Calu3 (cell line): ENCODE measurements at places on chromosomes 11 and 22. TPM values are rescaled to one million over a fixed set of nuclear protein-coding genes. Genes with fewer than 3 reads are reported as not detected.

Gene FDXACB1
- 1.7 and 1.8 TPM in 2 replicates for total RNA-seq

Gene MAP6
- not detected in 2 replicates for total RNA-seq

DNA sequence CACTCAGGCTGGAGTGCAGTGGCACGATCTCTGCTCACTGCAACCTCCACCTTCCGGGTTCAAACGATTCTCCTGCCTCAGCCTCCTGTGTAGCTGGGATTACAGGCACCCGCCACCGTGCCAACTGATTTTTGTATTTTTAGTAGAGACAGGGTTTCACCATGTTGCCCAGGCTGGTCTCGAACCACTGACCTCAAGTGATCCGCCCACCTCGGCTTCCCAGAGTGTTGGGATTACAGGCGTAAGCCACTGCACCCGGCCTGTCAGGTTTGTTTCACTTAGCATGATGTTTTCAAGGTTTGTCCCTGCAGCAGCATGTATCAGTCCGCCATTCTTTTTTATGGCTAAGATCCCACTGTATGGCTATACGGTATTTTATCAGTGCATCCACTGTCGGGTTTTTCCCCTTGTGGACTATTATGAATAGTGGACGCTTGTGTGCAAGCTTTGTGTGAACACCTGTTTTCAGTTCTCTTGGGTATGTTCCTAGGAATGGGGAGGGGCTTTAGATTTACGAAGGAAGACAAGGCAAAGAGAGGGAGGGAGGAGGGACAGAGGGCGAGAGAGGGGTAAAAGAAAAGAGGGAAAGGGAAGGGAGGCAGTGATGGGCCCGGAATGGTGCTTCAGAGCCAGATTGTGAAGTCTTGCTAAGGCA, 13.9 kb upstream of the CDC42EP2 start:
- DNase-seq, result no peak

- DNase-seq, result no peak
Observed at GRCh38 chr11:86990031-86990430, 34.8 kb upstream of the FZD4 start.

Gene GAL3ST1
- total RNA-seq, result 6.5 and 8.2 TPM in 2 replicates

DNA sequence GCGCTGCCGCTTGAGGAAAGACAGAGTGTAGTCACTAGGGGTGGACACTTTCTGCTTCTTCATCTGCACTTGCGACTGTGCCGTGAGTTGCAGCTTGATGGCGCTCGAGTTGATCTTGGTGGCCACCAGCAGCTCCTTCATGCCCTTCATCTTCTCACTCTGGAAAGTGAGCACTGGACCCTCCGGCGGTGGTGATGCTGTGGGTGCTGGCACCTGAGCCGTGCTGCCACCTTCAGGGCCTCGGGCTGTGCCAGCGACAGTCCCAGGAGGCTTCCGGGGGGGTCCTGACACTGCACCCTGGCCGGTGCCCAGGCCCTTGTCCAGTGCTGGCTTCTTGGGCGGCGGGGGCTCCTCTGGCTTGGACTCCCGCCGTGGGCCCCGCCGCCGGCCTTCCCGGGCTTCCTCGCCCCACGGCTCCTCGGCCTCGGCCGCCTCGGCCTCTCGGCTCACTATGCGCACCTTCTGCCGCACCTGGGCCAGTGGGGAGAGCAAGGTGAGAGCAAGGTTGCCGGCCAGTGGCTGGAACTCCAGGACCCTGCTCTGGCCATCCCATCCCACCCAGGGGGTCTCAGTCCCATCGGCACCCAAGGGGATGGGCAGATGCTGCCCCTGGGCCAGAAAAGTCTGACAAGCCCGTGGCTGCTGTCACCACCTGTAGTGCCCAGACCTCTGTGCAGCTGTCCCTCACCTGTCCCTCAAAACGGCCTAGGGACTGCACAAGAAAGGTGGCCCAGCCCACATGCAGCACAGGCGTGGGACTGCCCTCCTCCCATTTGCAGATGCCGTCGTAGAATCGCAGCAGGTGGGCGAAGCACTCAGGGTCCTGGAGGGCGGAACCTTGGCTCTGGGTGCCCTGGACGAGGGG, 1.6 kb upstream of the MAP4K2 start:
- DNase-seq, result no peak
